Myocyte (in vitro differentiated cells): ENCODE measurements at places on chromosomes 6 and 20. TPM values are rescaled to one million over a fixed set of nuclear protein-coding genes. Genes with fewer than 3 reads are reported as not detected.

DNA sequence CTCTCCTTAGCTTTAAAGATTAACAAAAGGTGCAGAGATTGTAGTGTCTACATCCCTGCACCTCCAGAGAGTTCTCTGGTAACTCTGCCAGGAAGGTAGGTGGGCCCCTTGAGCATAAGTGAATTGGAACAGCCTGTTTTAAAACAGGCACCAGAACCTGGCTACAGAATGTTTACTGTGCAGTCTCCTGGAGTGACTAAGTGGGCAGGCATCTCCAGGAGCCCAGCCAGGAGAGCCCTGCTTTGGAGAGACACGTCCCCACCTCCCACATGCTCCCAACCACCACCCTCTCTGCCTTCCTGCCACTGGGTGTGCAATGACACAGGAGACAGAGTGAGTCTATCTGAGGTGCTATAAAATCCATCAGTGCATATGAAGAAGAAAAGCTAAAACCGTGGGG lies 110.3 kb upstream of the EYA4 start:
- DNase-seq = peak; percentile 77

DNA sequence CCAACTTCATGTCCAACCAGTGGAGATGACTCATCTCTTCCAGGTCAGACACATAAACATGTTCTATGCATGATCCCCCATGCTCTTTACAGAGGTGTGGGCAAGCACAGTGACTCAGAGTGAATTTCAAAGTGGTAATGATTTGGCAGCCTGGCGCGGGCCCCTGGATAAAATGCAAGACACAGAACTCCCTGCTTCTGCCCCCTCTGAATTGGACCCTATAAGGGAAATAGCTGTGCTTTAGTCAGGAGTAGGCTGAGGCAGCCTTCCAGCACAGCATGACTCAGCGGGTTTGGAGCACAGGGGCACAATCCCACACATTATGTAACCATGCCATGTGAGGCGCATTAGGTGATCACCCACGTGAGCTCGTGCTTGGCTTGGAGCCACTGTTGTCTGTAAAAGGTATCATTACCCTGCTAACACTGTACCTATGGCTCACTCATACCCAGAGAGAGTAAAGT lies 127.4 kb downstream of the C6orf118 start:
- DNase-seq = peak; percentile 62

DNA sequence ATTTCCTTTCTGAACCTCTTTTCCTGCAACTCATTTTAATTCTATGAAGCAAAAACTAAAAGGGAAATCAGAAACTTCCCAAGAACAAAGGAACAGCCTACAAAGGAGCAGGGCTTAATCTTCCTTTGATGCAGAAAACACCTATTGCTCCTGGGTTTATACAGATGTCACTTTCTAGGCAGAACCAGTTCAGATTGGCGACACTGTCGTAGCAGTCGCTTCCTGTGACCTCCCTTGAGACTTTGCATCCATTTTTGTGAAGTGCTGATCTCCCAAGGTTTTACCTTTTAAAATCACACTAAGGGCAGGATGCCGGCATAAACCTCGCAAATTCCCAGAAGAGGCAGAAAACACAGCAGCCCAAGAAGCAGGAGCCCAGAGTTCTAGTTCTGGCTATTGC lies 40.1 kb downstream of the JAG1 start:
- no peak for DNase-seq

DNA sequence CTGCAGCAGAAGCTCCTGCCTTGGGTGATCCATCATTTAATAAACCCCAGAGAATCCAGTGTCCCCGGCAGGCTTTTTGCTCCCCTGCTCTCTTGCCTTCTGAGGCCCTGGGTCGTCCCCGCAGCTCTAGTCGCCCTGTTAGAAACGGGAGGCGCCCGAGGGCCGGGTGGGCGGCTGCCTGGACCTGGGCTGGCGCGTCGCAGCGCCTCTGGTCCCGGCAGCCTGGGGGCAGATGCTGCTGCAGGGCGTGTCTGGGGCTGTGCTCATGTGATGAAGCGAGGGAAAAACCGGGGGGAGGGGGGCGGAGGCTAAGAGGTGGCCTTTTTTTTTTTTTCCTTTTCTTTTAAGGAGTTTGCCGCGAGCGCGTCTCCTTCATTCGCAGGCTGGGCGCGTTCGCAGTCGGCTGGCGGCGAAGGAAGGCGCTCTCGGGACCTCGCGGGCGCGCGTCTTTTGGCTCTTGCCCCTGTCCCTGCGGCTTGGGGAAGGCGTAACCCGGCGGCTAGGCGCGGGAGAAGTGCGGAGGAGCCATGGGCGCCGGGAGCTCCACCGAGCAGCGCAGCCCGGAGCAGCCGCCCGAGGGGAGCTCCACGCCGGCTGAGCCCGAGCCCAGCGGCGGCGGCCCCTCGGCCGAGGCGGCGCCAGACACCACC lies 394 bp downstream of the AKAP12 start:
- peak; percentile 71 for DNase-seq

DNA sequence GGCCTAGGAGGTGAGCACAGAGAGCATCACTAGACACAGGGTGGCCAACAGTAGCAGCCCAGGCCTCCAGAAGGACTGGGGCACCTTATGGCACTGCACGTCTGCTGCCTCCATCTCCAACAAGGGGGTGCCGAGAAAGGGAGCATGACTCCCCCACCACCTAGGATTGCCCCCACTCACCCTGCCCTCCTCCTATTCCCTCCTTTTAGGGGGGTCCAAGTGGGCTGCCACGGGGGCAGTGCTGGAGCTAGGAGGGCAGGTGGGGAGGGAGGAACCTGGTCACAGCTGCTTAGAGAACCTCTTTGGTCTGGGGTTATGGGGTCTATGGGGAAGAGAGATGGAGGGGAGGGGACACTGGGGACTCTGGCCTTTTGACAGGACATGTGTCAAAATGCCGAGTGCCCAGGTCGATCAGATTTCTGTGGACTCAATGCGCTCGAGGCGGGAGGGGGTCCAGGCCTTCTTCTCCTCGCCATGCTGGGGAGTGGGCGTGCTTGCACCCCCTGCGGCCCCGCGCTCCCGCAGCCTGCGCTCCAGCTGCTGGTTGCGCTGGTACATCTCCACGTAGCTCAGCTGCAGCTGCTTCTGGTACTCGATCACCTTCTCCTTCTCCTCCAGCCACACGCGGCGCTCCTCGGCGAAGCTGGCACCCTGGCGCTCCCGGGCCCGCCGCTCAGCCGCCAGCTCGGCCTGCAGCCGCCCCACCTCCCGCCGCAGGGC lies 4.5 kb upstream of the FASTKD5 start:
- no peak for DNase-seq

- DNase-seq = peak; percentile 39
Observed at GRCh38 chr6:41561931-41562911, 16.0 kb downstream of the FOXP4 start.

- DNase-seq = no peak
Observed at GRCh38 chr6:33981421-33981820, 164.5 kb downstream of the GRM4 start.

DNA sequence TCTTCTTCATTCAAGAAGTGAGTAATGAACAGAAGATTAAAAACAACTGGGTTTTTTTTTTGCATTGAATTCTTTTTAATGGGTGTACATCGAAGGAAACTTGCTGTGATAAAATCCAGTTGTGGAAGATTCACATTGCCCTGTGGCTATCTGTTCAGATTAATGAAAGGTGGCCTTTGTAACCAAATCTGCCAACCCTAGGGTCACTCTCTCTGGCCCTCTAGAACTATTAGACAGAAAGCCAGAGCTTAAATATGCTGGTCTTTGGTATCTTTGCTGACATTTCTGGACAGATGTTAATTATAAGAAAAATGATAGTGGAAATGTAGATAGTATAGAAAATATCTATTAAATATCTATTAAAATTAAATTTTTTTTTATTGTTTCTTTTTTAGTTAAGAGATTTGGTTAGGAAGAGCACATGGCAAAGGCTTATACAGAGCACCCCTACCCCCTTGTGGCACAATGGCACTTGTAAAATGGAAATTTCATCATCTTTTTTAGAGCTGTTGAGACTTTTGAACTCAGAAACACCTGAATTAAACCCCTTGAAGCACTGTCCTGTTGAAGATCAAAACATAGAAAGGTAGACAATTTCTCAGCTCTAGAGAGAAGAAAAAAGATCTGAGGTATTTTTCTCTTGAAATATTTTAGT lies 572.5 kb downstream of the PKHD1 start:
- no peak for DNase-seq

DNA sequence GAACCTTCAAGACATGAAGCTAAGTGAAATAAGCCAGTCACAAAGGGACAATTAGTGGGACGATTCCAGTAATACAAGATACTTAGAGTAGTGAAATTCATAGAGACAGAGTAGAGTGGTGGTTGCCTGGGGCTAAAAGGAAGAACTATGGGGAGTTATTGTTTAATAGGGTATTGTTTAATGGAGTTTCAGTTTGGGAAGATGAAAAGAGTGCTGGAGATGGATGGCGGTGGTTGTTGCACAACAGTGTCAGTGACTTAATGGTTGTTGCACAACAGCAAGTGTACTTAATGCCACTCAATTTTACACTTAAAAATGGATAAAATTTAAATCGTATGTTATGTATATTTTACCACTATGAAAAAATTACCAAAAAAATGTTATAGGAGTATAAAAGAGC lies 209.7 kb upstream of the TENT5A start:
- DNase-seq = no peak

- DNase-seq = no peak
Observed at GRCh38 chr6:147138835-147139234, 65.4 kb upstream of the STXBP5 start.

DNA sequence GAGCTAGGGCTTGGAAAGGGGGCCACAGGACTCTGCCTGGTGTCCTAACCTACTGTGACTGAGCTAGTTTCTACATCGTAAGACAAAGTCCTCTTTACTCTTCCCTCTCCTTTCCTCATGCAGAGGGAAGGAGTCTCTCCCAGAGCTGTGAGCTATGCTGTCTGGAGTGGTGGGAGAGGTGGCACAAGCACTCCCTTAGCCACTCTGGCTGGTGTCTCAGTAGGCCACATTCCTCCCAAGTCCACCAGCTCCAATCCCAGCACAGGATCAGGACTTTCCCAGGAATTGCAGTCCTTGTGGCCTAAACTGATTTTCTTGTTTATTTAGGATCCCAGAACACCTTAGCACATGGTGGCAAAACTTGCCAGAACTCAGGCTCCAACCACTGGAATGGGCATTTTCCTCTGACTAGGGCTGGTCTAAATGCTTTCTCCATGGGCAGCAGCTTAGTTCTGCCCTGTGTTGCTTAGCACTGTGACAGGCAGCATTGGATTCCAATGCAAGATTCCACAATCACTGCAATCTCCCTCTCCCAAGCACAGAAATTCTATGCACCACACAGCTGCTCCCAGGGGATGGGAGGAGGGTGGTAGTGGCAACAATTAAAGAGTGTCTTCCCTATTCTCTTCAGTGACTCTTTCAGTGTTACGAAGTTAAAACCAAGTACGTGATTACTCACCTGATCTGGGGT lies 733.3 kb downstream of the HACE1 start:
- peak; percentile 1 for DNase-seq

GRCh38 chr20:57130160-57130772 lies 136.2 kb downstream of the BMP7 start:
- DNase-seq = no peak

Gene FOXQ1
- not detected in 2 replicates for total RNA-seq

Gene CAGE1
- total RNA-seq = not detected in 2 replicates
